ENCODE measurements at places on chromosomes 12 and 14.
A peak's percentile ranks its signal among the peaks of the same experiment; 100 is the strongest.

- no peak for DNase-seq
These were observed 125.6 kb upstream of the NOS1 start for GRCh38 chr12:117486840-117487659.

DNA sequence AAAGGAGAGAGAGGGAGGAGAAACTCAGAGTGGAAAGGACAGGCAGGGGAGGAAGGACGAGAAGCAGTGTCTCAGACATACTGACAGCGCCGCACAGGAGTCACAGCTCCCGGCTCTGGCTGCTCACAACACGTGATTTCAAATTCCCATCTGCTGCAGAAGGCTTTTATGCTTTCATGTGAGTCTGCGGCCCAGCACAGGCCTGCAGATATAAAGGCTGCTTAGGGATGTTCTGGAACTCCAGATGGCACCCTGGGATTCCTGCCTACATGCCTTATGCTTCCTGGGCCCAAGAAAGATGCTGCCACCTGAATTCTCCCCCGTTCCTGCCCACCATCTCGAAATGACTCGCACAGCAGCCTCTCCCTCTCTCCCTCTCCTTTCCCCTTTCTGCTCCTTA lies 89.6 kb downstream of the NUAK1 start:
- no peak for DNase-seq

DNA sequence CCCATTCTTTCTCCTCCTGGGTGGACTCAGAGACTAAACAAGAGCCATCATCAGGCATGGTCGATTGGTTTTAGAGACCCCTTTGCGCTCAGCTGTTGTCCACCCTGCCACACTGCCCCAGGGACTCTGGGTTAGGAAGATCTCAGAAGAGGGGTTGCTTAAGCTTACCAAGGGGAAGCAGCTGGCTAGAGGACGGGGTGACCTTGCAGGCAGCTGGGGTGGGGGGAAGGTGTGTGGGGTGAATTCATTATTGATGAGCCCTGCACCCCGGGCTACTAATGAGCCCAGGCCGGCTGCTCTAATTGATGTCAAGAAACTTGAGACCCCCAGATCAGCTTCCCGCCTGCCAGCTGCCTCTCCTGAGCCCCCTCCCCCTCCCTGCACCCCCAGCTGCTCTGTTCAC lies 8.7 kb upstream of the ZNF385A start:
- DNase-seq = no peak

DNA sequence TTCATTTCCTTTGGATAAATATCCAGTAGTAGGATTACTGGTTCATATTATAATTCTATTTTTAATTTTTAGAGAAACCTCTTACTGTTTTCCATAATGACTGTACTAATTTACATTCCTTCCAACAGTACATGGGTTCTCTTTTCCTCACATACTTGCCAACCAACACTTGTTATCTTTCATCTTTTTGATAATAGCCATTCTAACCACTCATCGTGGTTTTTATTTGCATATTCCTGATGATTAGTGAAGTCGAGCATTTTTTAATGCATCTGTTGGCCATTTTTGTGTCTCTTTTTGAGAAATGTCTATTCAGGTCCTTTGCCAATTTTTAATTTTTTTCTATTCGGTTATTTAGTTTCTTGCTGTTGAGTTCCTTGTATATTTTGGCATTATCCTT lies 457.7 kb upstream of the PDE3A start:
- DNase-seq = no peak

- no peak for DNase-seq
These were observed 126.8 kb downstream of the TRAFD1 start for GRCh38 chr12:112252184-112252583.

DNA sequence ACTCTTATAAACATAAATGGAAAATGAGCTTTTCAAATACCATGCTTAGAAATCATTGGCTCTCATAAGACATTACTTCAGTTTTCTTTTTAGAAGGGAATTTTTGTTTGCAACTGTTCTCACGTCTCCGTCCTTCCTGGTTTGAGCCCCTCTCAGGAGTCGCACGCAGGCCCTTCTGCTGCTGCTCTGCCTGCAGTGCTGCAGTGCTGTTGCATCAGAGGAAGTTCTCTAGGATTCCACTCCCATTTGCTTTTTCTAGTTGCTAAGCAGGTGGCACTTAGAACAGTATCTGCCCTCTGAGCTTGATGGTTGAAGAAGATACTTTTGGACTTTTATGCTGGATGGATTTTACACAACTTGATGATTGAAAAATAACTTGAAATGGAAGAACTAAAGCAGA lies 70.8 kb downstream of the SCN8A start:
- no peak for DNase-seq

GRCh38 chr12:59396519-59396918 lies 199.3 kb upstream of the SLC16A7 start:
- no peak for DNase-seq

DNA sequence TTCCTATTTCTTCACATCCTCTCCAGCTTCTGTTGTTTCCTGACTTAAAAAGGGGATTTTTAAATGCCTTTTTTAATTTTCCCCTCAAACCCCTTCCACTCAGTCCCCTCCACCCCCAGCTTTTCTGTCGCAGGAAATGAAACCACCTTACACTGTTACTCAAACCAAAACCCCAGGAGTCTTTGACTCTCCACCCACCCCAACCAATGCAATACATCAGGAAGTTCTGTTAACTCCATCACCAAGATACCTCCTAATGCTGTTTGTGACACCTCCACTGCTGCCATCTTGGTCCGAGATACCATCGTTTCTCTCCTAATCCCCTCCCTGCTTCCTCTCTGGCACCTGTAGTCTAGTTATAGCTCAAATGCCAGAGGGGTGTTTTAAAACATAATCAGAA lies 25.4 kb upstream of the CPM start:
- peak; percentile 64 for DNase-seq

Data from stimulated activated CD4-positive, alpha-beta T cell treated with anti-CD3 and anti-CD28 coated beads, Interleukin-4, amount 100 ng/mL, for 24 hours (primary cell).